ENCODE measurements at places on chromosomes 13 and 19.

- DNase-seq: no peak
These were observed 4.2 kb downstream of the VPS36 start for GRCh38 chr13:52446265-52446664.

DNA sequence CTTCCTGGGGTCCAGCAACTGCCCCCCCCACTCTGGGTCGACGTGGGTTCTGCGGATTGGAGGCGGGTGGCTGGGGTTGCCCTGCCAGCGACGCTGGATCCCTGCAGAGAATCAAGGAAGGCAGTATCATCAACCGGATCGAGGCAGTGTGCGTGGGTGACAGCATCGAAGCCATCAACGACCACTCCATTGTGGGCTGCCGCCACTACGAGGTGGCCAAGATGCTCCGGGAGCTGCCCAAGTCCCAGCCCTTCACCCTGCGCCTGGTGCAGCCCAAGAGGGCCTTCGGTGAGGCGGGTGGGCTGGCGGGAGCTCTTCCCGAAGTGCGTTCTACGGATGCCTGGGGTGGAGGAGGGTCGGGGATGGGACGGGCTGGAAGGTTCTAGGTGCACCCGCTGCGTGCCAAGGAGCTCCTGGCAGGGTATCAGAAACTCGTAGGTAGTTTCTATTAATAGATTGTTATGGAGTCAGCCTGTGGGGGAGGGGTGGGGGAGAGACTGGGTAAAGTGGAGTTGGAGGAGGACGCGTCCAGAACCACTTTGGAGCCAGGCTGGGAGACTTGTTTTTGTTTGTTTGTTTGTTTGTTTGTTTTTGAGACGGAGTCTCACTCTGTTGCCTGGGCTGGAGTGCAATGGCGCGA lies 1.5 kb downstream of the GIPC3 start:
- DNase-seq: no peak

DNA sequence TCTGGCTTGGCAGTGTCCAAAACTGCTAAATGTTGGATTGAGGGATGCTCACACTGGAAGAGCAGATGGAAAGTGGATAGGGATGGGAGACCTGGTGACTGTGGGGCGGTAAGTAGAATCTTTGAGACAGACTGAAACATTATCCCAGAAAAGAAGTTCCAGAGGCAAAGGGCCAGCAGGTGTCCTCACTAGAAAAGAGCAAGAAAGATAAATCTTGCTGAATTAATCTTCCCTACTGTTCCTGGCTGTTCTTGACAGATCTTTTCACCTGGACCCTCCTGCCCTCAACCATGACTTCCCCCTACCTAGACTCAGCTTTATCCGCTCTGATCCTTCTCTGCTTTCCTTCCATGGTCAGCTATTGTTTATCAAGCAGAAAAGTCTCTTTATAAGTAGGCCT lies 35.0 kb upstream of the FRY start:
- no peak for DNase-seq

GRCh38 chr13:62747629-62748028 lies 1332.0 kb upstream of the PCDH20 start:
- no peak for DNase-seq

DNA sequence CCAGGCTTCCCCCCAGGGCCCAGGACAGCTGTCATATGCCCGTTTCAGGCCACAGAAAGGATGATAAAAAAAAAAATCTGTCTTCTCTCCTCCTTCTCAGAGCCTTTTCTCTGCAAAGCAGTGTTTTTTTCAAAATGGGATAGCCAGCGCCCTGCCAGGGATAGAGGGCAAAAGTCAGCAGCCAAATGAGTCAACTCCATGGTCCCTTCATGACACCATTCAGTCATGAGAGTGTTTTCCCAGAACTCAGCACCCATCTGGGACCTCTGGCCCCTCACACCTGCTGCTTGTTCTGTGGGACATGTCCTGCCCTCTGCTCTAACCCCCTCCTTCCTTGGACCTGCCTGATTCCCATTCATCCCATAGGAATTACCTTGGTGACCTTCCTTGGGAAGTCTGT lies 95.0 kb downstream of the CYSLTR2 start:
- DNase-seq: no peak

DNA sequence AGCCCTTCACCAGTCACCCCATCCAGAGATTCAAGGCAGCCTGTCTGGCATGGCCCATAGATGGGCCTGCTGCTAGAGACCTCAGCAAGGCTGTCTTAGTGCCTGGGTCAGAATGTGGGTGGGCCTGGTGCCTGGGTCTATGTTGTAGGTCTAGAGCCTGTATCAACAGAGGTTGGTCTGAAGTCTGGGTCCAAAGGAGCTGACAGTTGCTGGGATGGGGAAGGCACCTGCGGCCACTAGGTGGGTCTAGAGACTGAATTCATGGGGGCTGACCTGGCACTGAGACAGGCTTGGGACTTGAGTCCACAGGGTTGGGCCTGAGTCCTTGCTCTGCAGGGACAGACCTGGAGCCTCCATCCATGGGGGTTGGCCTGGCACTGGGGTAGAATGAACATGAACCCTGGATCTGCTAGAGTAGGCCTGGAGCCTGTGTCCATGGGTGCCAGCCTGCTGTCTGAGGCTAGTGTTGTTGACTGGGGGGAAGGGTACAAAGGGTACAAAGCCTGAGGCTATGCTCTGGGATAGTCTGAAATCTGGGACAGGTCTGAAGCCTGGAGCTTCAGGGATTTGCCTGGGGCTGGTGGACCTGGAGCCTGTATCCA lies 516.8 kb downstream of the OLFM4 start:
- no peak for DNase-seq

GRCh38 chr13:30998136-30999088 lies 66.0 kb downstream of the TEX26 start:
- DNase-seq: no peak

GRCh38 chr19:33670398-33670797 lies 48.6 kb downstream of the CHST8 start:
- DNase-seq: no peak

Measured in activated CD4-positive, alpha-beta T cell treated with anti-CD3 and anti-CD28 coated beads, Interleukin-2, amount 50 U/mL, for 4 hours (primary cell).